GM03348 (cell line): ENCODE measurements at places on chromosomes 11 and 22.

DNA sequence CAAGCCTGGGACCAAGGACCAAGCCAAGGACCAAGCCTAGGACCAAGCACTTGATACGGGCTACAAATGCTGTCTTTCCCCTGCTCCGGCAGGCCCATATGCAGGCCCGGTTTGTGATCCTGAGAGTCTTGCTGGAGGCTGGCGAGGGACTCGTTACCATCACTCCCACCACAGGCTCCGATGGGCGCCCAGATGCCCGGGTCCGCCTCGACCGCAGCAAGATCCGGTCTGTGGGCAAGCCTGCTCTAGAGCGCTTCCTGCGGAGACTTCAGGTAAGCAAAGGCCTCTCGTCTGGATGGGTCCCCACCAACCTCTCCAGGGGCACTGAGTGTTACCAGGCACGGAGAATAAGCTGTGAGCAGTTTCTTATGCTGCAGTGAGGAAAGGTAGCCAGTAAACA is 13.2 kb upstream of the BBS1 start:
- no peak for DNase-seq

DNA sequence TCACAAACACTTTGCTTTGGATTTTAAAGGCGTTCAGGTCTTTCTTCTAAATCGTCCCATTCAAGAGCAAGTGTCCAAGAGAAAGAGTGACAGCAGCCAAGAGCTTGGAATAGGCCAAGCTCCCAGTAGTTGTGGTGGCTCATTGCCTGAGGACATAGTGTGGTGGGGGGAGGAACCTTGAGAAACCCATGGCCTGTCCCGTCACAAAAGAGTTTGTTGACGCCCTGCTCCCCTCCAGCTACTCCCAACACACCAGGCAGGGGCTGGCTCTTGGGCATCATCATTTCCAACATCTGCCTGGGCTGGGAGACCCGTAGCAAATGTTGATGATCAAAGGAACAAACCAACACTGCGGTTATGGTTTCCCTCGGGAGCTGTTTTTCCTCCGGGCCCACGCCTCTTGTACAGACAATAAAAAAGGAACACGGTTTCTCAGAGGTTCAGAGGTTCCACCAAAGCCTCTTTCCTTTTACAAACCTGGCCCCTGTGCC is 20.8 kb downstream of the FADS3 start:
- peak; percentile 43 for DNase-seq

DNA sequence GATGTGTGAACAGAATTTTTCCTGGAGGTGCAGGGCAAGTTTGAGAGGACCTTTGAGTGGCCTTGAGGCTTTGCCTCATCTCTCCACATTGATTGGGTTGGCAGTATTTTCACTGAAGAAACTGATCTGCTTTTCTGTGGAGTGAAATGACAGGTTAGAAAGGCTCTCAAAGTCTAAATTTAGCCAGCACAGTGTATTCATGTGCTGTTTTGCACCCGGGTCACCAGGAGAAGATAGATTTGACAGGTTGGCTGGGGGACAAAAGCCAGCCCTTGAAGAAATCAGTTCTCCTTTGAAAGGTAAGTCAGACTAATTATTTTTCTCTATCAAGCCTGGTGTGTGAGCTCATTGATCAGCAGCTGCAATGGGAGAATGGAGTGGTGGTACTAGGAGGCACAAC is 152.9 kb downstream of the DBX1 start:
- no peak for DNase-seq

GRCh38 chr11:77074205-77074604 is 7.4 kb downstream of the CAPN5 start:
- DNase-seq, result no peak

GRCh38 chr11:122652495-122652894 is 3.0 kb upstream of the UBASH3B start:
- no peak for DNase-seq

DNA sequence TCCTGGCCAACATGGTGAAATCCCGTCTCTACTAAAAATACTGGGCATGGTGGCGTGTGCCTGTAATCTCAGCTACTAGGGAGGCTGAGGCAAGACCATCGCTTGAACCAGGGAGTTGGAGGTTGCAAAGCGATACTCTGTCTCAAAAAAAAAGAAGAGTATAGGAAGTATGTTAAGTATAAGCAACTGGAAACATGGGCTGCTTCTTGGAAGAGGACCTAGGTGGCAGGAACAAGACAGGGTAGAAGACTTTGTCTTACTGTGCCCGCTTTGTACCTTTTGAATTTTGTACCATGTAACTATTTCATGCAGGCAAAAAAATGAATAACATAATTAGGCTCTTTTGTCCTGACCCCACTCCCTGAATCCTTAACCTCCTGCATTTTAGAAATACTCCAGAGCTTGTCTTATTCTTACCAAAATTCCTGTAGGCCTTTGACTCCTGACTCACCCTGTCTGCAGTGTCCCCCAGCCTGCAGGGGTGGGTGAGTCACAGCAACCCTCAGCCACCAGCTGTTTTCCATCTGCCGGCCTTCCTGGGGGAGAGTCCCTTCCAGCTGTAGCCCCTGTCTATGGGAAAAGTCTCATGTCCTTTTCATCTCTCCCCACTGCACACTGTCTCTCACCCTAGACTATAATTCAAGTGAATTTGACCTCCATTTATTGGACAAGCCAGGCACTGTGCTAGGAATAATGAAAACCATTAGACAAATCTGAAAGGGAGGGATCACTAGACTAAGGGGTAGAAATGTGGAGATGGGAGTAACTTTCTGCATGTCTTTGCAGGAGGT is 41.8 kb downstream of the TXN2 start:
- DNase-seq, result peak; percentile 96

DNA sequence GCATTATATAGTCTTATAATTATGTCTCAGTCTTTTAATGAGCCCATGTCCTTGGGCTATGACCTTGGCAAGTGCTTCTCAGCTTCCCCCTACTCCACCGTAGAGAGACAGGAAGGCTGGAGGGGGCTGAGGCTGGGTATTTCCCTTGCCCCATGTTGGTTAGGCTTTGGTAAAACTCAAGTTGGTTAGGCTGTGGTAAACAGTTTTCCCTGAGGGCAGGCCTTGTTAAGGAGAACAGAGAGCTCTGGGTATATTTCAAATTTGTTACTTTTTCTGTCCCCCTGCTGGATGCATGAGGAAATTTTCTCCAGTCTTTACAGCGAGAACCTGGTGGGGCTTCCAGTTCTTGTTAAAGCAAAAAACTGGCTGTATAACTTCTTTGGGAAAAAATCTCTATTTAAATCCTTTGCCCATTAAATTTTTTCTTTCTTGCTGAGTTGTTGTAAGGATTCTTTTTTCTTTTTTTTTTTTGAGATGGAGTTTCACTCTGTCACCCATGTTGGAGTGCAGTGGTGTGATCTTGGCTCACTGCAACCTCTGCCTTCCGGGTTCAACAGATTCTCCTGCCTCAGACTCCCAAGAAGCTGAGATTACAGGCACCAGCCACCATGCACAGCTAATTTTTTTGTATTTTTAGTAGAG is 12.2 kb upstream of the DCHS1 start:
- DNase-seq, result peak; percentile 27

DNA sequence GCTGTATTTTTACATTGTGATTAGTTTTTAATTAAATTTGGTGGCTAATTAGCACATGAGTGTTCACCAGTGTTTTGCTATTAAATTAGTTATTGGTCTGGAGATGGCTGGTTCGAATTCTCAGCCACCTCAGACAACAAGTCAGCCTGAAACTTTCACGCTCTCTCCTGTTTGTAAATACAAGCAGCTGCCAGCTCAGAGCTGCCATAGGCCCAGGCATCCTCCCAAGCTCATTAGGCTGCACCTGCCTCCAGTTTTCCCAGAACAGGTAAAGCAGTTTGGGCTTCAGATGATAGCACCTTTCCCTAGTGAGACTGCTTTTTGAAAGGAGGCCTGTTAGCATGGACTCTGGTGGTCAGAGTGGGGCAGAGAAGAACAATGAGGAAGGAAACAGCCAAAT is 156.8 kb downstream of the NAV2 start:
- DNase-seq, result no peak

- DNase-seq, result no peak
Measured at GRCh38 chr22:26953012-26953883, 295.9 kb downstream of the MIAT start.
